NCI-H1930 (cell line): ENCODE measurements at places on chromosomes 6 and 20.

DNA sequence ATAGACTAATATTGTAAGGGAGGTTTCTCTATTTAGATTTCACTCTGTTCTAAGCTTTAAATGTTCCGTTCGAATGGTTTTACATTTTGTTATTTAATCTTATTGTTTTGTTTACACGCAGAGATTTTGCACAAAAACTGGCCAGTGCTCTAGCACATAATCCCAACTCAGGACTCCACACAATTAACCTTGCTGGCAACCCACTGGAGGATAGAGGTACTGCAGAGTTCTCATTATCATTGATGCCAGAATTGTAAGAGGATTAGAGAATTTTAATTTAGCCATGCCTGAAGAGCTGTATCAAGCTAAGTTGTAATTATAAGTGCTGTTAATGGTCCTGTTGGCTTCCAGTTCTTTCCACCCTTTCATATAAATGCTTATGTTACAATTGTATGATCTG, 179.7 kb upstream of the SCGN start:
- DNase-seq, result no peak

GRCh38 chr6:86331919-86332318, 605.4 kb upstream of the HTR1E start:
- DNase-seq, result no peak

DNA sequence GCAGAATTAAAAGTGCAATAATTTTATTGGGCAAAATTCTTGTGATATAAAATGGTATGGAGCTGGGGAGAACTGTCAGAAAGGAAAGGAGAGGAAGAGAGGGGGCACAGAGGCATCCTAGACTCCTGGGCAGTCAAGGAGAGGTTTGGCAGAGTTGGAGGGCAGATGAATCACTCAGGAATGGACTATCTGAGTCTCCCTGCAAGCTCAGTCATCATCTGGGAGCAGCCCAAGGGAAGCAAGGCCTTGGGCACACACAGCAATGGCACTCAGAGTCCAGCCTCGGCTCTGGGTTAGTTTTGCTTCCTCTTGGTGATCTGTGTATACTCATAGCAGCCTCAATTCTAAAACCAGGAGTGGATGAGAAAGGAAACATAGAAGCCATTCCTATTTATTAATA, 67.2 kb downstream of the SLC22A1 start:
- no peak for DNase-seq

DNA sequence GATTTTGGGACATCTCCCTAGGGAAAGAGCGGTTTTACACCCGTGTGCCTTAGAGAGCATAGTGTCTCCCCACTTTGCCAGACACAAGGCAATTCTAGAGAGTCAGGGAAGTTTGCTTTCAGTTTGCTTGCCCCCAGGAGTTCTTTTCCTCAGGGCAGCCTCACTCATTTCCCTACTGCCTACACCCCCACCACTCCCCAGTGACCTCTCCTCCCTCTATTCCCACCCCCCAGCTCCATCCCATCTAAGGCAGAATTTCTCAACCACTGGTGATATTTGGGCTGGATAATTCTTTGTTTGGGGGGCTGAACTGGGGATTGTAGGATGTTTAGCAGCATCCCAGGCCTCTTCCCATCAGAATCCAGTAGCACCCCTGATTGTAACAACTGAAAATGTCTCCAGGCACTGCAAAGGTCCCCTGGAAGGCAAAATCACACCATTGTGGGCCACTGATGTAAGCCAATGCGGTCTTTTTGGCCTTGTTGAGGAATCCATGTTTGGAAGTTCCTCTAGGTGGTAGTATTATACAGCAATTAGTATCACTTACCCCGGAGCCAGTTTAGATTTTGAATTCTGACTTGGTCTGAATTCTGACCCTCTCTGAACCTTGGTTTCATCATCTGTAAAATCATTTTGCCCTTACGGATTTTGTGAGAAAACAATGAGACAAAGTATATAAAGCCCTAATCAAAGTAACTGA, 1.3 kb downstream of the EPPIN start:
- no peak for DNase-seq

DNA sequence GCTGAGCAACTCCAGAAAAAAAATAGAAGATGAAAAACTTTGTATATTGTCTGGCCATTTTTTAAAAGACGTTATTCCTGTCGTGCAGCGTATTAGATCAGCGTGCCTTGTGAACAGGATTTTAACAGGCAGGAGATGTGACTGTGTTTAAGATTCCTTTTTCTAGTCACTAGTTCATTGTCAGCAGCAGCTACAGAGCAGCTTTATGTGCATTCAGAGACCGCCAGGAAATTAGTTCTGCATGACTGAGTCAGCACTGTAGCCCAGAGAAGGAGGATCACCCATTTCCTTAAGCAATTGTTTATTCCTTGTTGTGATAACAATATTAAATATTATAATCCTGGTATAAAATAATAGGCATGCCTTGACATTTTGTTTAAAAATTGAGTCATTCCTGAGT, 75.4 kb upstream of the ADGRB3 start:
- DNase-seq, result peak; percentile 75

DNA sequence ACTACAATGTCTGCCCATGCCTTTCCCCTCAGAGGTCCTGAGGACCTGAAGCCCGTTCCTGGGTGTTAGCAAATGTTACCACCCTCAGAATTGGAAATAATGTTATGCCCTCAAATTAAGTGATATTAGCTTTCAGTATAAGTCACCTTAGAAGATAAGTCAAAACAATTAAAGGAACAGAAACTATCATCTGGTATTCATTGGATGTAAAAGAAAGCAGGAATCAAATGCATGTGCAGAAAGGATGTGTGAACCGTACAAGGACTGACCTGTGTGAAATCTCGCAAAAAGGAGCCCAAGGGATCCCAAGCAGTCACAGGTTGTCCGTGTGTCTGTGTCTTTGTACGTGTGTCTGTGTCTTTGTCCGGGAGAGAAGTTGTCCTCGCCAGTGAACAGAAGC, 51.6 kb upstream of the TAB2 start:
- DNase-seq, result no peak

GRCh38 chr6:14134211-14134910, 16.8 kb downstream of the CD83 start:
- no peak for DNase-seq

- DNase-seq, result no peak
Measured at GRCh38 chr20:61086031-61086430, 166.0 kb upstream of the CDH4 start.

- no peak for DNase-seq
Measured at GRCh38 chr20:17969278-17969883, 563 bp downstream of the MGME1 start.

DNA sequence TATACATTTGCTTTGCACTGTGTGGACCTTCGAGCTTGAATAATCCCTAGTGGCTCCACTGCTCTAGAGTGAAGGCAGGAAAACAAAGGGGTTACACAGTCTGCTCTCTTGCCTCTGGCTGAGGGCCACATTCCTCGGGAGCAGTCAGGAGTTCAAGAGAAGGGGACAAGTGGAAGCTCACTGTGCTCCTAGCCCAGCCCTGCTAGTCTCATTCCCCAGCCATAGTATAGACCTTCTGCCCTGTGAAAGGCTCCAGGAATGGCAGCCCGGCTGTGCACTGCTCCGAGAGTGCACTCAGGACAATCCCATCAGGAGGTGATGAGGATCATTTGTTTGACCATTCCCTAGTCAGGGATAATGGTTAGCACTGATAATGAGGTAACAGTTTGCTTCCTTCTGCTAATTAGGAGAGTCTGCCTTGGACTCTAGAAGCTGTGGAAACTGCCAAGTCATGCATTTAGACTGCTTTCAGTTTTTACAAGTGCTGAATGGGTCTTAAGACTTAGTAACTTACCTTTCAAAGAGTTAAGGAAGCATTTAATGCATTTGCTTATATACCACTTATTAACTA, 8.5 kb downstream of the IYD start:
- no peak for DNase-seq

DNA sequence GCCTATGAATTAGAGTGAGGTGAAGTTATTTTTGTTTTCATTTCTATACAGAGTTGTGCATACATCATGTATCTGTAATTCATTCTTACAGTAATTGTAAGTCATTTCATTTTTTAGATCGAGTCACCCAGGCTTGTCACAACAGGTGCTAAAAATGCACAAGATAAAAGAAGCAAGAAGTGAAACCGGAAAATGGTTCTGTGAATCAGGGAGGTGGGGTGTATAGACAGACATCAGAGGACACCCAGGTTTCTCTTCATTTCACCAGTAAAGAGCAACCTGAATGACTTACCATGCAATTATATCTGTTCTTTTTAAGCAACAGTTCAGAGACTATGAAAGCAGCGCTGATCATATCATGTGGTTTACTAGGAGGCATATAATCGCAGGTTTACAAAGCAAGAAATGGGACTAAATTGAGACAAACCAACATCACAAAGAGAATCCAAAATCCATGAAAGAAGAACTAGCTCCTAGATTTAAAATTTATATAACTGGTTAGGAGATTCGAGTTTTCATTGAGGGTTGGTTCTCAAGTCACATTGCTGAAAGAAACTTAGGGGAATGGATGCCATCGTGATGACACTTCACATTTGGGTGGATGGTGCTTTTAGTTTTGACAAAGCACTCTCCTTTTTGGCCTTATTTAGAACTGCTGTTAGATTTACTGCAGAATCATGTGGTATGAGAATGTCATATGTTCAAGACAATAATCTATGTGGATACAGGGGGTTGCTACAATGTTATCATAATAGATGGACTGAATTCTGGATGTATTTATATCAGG, 27.9 kb upstream of the TBC1D7 start:
- DNase-seq, result no peak

- DNase-seq, result no peak
Measured at GRCh38 chr6:166977621-166978525, 21.3 kb upstream of the CEP43 start.

- DNase-seq, result no peak
Measured at GRCh38 chr6:111329882-111330633, 153.0 kb downstream of the REV3L start.

GRCh38 chr6:119749335-119749734, 399.8 kb upstream of the MAN1A1 start:
- no peak for DNase-seq

- no peak for DNase-seq
Measured at GRCh38 chr20:44496976-44497375, 21.3 kb downstream of the TTPAL start.

- no peak for DNase-seq
Measured at GRCh38 chr6:31038559-31038958, 28.3 kb downstream of the MUC22 start.

- peak; percentile 8 for DNase-seq
Measured at GRCh38 chr20:17761604-17762003, 61.8 kb downstream of the BANF2 start.

DNA sequence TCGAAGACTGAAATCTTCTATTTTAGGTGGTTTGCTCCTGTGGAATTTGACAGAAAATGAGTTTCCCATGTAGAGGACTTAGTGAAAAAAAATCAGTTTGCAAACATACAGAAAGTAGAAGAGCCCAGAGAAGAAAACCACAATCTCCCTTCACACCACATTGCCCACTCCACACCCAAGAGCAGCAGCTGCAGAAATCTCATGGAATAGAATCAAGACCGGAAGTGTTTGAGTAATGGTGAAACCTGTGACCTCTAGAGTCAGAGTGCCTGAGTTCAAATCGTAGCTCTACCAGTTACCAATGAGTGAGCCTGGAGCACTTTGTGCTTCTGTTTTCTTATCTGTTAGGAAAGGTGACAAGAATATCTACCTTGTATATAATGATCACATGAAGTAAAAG, 4.6 kb downstream of the SIRPG start:
- no peak for DNase-seq

- no peak for DNase-seq
Measured at GRCh38 chr6:131414956-131415355, 158.1 kb upstream of the ARG1 start.

DNA sequence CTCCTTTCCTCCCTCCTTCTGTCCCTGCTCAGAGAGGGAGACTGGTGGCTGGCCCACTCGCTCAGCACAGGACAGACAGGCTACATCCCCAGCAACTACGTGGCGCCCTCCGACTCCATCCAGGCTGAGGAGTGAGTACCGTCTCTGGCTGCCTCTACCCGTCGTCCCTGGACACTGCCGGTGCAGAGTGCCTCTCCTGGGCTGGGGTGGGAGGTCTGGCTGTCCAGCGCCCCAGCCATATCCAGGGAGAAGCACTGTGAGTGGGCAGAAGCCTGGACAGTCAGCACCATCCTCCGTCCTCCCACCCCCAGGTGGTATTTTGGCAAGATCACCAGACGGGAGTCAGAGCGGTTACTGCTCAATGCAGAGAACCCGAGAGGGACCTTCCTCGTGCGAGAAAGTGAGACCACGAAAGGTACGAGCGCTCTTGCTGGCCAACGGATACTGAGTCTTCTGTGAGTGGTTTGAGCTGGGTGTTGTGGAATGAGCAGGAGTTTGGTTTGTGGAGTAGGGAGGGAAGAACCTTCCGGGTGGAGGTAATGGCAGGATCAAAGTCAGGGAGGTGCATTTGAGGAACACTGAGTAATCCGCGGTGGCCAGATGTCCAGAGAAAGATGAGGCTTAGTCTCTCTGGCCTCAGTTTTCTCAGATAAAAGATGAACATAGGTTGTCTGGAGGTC, 48.1 kb downstream of the SRC start:
- DNase-seq, result no peak

GRCh38 chr6:39211183-39211582, 18.1 kb downstream of the KCNK5 start:
- no peak for DNase-seq

- DNase-seq, result no peak
Measured at GRCh38 chr6:105797983-105798453, 288.1 kb upstream of the PRDM1 start.

- no peak for DNase-seq
Measured at GRCh38 chr20:33850159-33850558, 39.0 kb downstream of the CHMP4B start.

DNA sequence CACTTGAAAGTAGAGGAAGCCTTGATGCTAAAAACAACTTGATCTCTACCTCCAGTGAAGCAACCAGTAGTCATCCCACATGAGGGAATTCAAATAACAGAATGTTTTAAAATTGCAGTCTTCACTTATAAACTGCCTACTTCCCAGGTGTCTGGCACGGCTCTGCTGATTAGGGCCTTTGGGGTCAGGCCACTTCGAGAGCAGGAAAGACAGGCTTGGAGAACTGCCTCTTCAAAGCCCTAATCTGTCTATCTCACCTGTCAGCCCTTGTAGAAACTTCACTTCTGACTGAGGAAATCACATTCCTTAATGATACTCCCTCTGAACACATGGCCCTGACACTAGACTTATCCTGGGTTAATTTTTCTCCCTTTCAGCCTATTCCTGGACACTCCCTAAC, 458.6 kb downstream of the TENT5A start:
- no peak for DNase-seq

DNA sequence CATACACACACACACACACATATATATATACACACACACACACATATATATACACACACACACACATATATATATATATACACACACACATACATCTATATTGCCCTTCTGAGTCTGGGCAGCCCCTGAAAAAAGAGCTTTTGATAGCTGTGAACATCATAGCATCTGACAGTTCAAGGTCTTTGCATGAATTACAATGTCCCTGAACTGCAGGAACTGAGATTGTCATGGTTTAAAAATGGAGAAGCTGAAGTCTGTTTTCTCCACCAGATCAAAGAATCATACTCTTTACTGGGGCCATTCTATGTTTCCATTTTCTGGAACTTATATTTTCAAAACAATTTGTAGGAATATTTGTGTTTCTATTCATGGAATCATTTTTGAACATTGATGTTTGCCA, 189.8 kb downstream of the ZDHHC14 start:
- DNase-seq, result no peak
